ENCODE measurements at places on chromosomes 7 and 10. TPM values are rescaled to one million over a fixed set of nuclear protein-coding genes. Genes with fewer than 3 reads are reported as not detected.

The HTR7 gene
- polyA plus RNA-seq: not detected

The APBB1IP gene
- 72.3 TPM for polyA plus RNA-seq

The SPDYE8 gene
- 0.16 TPM for polyA plus RNA-seq

The AGAP4 gene
- polyA plus RNA-seq: 1.3 TPM

The ITGB8 gene
- polyA plus RNA-seq: not detected

DNA sequence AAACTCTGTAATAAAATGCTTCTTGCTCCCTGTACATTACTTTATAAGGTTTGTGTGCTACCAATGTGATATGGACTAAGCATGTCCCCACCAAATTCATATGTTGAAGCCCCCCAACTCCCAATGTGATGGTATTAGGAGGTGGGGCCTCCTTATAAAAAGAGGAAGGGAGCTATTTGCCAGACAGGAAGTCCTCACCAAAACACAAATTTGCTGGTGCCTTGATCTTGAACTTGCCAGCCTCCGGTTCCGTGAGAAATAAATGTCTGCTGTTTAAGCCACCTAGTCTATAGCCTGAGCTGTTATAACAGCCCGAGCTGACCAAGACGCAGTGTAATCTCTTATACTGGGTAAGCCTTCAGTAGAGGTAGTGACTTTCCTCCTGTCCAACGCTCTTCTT, 114.5 kb downstream of the INHBA start:
- no peak for DNase-seq

GRCh38 chr7:128405471-128406313, 4.1 kb downstream of the IMPDH1 start:
- peak; percentile 58 for DNase-seq

GRCh38 chr7:80763704-80764103, 125.3 kb downstream of the CD36 start:
- DNase-seq: no peak

- no peak for DNase-seq
These were observed 180.0 kb downstream of the RELN start for GRCh38 chr7:103809229-103809994.

GRCh38 chr10:130039141-130039540, 71.5 kb downstream of the C10orf143 start:
- no peak for DNase-seq

DNA sequence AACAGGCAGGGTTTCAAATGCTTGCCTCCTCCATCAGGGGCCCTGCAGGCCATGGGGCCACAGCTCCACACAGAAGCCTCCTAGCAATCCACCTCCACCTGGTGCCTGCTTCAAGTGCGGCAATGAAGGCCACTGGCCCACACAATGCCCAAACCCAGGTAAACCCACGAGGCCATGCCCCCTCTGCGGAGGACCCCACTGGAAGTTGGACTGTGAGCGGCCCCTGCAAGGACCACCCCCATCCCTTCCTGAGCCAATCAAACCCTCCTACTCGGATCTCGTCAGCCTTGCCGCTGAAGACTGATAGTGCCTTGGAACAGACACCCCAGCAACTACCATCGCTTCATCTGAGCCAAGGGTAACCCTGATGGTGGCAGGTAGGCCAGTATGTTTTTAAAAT, 63.1 kb downstream of the LRRC17 start:
- DNase-seq: no peak

DNA sequence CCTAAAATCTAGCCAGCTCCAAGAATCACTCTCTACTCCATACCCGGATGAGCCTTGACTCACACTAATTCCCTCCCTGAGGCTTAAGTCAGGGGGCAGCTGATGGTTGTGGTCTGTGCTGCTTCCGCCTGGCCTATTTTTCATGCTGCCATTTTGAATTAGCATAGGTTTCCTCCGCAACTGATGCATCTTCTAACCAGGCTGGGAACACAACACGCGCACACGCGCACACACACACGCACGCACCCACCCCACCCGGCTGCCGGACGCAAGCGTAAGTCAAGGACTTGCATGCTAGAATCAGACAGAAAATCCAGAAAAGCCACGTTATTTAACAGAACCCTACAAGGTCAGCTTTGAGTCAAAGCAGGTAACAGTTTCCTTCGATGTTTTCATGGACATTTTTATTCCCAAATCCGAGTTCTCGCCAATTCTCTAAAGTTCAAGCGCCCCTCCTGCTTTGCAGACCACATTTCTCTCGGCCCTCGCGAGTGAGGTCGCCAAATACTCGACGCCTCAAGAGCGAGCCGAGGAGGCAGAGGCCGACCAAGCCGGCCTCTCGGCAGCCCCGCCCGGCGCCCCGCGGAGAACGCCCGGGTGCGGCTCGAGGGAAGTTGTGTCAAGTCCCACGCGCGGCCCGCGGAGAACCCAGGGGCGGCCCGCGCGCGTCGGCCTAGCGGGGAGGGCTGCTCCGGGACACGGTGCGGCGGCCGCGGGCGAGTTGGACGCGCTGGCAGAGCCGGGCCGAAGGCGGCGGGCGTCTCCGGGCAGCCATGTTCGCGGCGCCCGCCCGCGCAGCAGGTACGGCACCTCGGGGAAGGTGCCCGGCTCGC, 961 bp downstream of the SCRN1 start:
- DNase-seq: peak; percentile 31

- DNase-seq: no peak
These were observed 14.2 kb downstream of the VTI1A start for GRCh38 chr10:112461029-112461887.

Data from CD8-positive, alpha-beta memory T cell (primary cell).